NCI-H1436 (cell line): ENCODE measurements at places on chromosomes 12 and 14.

DNA sequence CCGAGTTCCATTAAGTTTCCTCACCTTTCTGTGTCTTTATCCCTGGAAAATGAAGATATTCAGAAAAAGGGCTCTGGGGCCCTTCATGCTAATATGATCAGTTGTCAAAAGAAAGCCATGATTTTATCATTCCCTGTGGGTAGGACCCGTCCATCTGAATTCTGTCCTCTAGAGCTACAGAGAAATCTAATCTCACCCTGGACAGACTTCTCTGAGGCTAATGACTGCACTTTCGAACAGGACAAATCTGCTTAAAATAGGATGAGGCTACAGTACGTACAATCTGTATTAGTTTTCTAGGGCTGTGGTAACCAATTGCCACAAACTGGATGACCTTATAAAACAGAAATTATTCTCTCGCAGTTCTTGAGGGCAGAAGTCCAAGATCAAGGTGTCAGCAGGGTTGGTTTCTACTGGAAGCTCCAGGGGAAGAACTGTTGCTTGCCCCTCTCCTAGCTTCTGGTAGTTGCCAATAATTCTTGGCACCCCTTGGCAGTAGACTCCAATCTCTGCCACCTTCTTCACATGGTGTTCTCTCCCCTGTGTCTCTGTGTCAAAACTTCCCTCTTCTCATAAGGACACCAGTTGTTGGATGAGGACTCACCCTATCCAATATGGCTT lies 1.3 kb downstream of the AK7 start:
- DNase-seq, result no peak

GRCh38 chr12:106753526-106753925 lies 21.0 kb upstream of the RIC8B start:
- DNase-seq, result peak; percentile 42

- no peak for DNase-seq
Measured at GRCh38 chr14:65826946-65827345, 414.4 kb downstream of the FUT8 start.

GRCh38 chr12:26198742-26199141 lies 3.4 kb downstream of the SSPN start:
- DNase-seq, result no peak

- DNase-seq, result peak; percentile 10
Measured at GRCh38 chr12:119296535-119296934, 38.0 kb upstream of the CCDC60 start.

DNA sequence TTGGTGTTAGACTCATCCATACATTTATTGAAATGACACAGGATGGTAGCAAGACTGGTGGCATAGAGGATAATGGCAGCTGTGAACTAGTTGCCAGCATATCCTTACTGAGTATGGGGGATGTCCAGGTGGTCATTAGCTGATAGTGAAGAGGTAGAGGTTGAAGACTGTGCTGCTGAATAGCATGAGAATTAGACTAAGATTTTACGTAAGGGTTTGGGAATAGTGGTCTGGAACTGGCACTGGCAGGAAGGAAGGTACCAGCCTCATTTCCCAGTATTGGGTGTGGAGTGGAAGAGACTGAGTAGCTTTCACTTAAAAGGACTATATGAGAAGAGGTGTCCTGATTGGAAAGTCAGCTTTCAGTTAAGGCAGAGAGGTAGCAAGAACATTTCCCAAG lies 6.5 kb downstream of the ERC1 start:
- DNase-seq, result no peak
